Retinal pigment epithelial cell (primary cell): ENCODE measurements at places on chromosomes 16 and 17.
A peak's percentile ranks its signal among the peaks of the same experiment; 100 is the strongest.

- DNase-seq = no peak
Observed at GRCh38 chr16:21285314-21285713, 7.2 kb upstream of the CRYM start.

GRCh38 chr17:35141681-35142466 lies at the start of gene NLE1:
Gene NLE1 (minus strand): TSS chr17:35142303. CDS start chr17:35142275, 28 bp downstream.
- peak; percentile 32 for DNase-seq

DNA sequence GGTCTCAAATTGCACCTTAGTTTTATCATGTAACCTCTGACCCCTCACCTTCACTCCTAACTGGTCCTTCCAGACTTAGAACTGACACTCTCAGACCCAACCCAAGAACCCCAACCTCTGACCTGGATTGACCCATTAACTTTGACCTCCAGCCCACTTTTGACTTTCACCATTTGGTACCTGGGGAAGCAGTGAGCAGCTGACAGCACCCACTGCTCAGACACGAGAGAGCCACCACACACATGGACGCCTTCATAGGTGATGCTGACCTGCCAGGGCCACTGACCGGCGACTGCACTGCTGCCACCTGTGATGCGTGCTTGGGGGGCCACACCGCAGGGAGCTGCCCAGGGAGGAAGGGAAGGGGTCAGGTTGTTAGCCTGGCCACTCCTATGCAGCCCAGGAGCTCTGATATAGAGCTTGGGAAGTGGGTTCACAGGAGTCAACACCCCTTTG lies 2.5 kb downstream of the PRSS8 start:
- no peak for DNase-seq

DNA sequence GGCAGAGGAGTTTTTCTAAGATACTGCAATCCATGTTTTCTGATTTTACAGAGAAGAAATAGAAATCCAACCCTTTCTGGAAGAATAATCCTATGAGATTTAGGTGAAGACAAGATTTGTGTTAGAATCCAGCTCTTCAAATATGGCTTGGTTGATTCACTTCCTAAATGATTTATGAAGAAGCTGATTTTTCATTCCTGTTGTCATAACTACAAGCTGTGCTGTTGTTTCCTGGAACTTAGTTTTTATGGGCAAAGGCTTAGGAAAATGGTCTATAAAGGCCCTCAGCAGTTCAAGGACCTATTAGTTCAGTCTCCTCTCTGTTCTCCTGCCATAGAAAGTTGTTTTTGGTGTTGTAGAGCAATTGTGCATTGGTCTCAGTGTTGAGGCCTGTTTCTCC lies 174.2 kb upstream of the FAM20A start:
- DNase-seq = no peak

GRCh38 chr16:56988161-56988947 lies 1.0 kb upstream of the NLRC5 start:
- DNase-seq = no peak

GRCh38 chr16:74999219-74999608 lies 390 bp downstream of the ZNRF1 start:
- DNase-seq = no peak

DNA sequence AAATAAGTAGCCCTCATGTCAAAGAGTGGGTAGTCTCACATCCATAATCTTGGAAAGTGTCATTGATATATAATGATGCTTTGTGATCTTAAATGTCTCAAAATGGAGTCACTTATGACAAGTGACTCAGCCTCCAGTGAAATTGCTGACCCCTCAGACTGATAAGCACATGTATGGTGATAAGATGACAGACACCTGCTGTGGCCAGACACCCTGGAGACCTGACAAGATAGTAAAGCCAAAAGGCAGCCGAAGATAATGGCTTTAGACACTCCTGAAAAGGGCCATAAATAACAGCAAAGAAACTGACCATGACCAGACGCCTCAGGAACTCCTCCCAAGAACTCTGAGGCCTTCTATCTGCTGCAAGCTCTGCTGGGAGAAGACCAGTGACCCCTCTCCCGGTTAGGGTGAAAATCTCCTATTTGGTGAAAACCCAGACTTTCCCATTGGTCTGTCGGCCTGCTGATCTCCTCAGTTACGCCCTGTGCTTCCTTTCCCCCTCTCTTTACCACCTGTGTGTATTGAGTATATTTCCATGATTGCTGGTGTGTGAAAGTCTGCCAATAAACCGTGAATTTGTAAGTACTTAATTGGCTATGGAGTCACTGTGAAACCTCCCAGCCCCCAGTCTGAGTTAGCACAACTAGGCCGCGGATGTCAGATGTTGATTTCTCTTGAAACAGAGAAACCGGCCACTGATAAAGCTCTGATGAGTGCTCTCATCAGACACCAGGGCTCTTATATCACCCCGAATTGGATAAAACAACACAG lies 226.7 kb upstream of the MYOCD start:
- no peak for DNase-seq

DNA sequence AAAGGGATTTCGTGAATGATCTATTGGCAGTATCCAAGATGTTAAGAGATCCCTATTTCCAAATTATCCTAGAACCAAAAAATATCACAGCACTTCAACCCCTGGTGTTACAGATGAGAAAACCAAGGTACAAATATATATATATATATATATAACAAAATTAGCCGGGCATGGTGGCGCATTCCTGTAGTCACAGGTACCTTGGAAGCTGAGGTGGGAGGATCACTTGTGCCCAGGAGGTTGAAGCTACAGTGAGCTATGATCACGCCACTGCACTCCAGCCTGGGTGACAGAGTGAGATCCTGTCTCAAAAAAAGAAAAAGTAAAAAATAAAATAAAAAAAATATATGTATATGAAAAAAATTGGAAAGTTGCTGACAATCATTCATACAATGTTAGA lies 637 bp upstream of the CLN3 start:
- no peak for DNase-seq

GRCh38 chr16:14121142-14121541 lies 50.0 kb downstream of the MRTFB start:
- DNase-seq = no peak
